ENCODE measurements at places on chromosomes 4 and X.

DNA sequence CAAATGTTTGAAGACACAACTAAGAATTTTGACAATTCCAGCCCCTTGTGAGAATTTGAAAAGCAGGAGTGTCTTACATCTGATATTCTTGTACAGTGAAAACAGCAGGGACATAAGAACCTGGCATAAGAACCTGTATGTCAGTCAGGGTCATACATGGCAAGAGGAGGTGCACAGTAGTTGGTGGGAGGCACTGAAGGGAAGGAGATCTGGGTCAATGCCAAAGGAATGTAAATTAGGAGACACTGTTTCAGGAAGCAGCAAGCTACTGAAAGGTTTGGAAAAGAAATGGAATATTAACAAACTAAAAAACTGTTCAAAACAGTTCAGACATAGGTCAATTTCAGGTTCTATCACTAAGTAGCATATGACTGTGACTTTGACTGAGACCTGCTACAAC is 25.0 kb upstream of the SPP1 start:
- DNase-seq = no peak

- no peak for DNase-seq
Observed at GRCh38 chr4:45122406-45122805, 396.1 kb upstream of the GNPDA2 start.

GRCh38 chr4:188372058-188372457 is 232.8 kb downstream of the TRIML1 start:
- no peak for DNase-seq

DNA sequence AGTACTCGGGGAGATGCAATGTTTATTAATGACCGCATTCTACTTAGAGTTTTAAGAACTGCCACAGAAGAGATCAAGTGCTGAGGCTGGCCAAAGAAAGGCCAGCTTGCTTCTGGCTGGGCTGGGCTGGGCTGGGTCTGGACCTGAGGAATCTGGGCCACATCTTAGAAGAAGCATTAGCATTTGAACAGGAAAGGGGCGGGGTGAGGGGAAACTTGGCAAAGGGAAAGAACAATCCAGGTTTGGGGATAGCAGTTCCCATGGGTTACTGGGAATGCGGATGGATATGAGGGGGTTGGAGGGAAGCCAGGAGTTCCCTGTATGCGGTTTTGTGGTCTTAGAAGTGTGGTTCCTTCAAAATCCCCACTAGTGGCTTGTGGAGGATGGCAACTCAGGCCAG is 83.3 kb downstream of the CLDN34 start:
- DNase-seq = no peak

- no peak for DNase-seq
Observed at GRCh38 chr4:155392481-155393184, 15.9 kb upstream of the MAP9 start.

DNA sequence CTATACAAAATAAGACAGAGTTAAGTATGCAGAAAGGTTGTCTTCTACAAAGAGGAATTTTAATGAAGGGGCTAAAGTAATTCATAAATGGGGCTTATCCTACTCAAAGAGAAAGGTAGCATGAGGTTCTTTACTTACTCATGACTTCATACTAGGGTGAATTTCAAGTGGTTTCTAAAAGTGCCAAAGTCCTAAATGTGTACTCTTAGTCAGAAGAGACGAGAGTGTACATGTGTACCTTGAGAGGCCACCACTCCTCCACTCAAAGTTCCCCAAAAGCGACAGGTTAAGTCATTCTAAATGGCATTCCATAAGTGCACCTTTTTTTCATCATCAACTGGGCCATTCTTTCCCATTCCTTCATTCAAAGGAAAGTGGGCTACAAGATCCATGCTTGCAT is 21.9 kb downstream of the EDA2R start:
- DNase-seq = no peak

DNA sequence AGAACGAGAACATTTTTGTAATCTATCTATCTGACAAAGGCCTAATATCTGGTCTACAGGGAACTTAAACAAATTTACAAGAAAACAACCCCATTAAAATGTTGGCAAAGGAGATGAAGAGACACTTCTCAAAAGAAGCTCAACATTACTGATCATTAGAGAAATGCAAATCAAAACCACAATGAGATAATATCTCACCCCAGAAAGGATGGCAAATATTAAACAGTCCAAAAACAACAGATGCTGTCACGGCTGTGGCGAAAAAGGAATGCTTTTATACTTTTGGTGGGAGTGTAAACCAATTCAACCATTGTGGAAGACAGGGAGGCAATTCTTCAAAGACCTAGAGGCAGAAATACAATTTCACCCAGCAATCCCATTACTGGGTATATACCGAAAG is 2284.8 kb downstream of the ARAP2 start:
- no peak for DNase-seq

- no peak for DNase-seq
Observed at GRCh38 chr4:81146466-81146865, 68.6 kb downstream of the PRKG2 start.

All from nephron progenitor cell (in vitro differentiated cells).